ENCODE measurements at places on chromosomes 3 and 15.

DNA sequence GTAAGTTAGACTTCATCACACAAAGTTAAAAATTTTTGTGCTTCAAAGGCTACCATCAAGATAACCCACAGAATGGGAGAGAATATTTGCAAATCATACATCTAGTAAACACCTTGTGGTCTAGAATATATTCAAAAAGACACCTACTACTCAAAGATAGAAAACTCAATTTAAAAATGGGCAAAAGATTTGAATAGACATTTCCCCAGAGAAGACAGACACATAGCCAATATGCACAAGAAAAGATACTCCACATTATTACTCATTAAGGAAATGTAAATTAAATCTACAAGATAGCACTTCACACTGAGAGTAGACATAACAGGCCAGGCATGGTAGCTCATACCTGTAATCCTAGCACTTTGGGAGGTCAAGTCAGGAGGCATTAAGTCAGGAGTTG lies 87.8 kb upstream of the MANF start:
- no peak for DNase-seq

DNA sequence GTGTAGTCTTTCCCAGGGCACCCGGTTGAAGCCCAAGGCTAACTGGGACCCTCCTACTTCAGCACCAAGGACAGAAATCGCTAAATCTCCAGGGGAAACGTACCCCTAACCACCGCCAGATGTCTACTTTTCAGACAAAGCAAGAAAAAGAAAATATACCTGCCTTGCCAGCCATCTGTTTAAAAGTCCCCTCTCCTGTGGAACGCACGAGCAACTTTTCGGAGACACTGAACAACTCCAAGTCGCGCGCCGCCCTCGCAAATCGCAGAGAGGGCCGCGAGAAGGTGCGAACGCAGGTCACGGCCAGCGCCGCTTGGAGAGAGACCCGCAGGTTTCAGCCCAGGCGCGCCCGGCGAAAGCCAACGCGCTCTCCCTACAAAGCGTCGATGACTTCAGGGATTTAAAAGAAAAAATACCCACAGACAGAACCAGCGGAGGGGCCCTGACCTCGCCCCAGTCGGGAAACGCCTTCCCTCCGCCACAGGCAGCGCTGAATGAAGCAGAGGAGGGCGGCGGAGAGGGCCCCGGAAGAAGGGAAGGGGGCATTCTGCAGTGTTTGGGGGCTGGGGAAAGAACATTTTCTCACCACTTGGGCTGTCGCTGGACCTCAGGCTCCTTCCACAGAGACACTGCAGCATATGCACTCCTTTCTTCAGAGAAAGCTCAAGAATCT lies 213.1 kb downstream of the FGF12 start:
- DNase-seq, result no peak

GRCh38 chr15:57525581-57525980 lies 66.1 kb upstream of the MYZAP start:
- DNase-seq, result no peak

DNA sequence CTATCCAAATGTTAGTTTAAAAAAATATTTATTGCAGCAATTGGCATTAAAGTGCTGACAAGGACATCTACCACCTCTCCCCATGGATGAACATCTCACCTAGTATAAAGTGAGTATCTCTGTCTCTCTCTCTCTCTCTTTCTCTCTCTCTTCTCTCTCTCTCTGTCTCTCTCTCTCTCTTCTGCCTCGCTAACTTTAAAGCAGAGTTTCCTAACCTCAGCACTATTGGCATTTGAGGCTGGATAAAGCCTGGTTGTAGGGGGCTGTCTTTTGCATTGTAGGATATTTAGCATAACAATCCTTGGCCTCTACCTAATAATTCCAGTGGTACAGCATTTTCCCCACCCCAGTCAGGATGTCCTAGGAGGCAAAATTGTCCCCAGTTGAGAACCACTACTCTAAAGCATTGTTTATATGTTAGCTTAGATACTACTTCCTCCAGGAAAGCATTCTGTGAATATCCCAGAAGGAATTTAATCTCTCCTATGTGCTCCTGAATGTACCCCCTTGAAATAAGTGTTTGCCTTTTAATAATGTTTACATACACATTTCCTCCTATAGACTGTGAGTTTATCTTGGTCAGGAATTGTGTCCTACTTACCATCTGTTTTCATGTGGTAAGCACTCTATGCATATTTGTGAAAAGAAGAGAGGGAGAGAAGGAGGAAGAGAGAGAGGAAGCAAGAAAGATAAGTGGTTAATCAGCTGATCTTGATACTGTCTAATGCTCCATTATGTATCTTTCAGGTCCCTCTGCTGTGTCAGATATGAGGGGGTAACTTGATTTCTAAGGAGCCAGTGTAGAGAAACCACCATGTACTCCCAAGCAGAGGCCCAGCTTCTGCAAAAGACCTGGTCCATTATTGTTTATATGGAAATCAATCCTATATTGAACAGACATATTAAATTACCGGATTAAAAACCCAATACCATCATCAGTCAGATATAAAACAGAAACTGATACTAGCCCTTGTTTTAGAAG lies 346.6 kb downstream of the RBMS3 start:
- no peak for DNase-seq

DNA sequence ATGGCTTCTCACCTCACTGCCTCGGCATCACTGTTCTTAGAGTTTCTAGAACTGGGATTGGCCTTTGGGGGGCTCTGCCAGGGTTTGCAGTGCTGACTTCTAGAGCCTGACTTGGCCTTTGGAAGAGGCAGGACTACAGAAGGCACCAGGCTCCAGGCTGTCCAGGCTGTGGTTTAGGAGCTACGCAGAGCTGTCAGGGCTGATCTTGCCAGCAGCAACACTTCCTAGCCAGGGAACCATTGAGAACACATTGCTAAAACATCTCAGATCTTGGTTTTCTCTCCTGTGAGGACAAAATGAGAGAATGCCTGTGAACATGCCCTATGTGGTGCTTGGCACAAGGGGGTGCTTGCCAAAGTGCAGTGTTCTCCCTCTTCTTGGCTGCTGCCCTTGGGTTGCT lies 34.6 kb upstream of the APEH start:
- DNase-seq, result no peak

- no peak for DNase-seq
Observed at GRCh38 chr15:59306520-59307164, 66.0 kb downstream of the MYO1E start.
